ENCODE measurements at places on chromosomes 13 and 19. TPM values are rescaled to one million over a fixed set of nuclear protein-coding genes. Genes with fewer than 3 reads are reported as not detected.

CD177 gene
- 2.4 TPM for total RNA-seq

ZNF607 gene
- 3.7 TPM for total RNA-seq

TNPO2 gene
- 36.0 TPM for total RNA-seq

LILRA5 gene
- 0.64 TPM for total RNA-seq

IGFLR1 gene
- 2.4 TPM for total RNA-seq

DHDH gene
- 1.2 TPM for total RNA-seq

IGFL3 gene
- total RNA-seq = not detected

DNA sequence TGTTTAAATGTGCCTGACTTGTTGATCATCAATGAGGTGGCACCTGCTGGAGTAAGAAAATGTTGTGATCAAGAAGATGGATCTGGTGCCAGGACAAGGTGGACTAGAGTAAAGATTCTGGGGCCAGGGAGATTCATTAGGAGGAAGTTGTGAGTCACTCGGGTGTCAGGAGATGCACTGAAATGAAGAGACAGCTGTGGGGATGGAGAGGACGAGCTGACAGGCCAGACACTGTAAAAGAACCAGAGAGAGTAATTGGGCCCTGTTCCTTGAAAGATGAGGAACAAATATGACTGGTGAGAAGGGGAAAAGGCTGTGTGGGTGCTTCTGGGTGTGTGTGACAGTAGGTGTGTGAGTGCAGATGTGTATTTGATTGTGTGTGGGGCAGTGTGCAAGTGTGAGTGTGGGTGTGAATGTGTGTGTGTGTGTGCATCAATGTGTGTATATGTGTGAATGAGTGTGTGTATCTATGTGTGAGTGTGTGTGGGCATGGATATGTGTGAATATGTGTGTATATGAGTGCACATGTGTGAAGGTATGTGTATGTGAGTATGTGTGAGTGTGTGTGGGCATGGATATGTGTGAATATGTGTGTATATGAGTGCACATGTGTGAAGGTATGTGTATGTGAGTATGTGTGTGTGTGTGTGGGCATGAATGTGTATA, 260.5 kb downstream of the RFC3 start:
- ATAC-seq = no peak

- no peak for ATAC-seq
Measured at GRCh38 chr13:92097337-92097903, 699.0 kb downstream of the GPC5 start.

GRCh38 chr13:65921933-65922332, 1308.2 kb downstream of the PCDH9 start:
- ATAC-seq = no peak

DNA sequence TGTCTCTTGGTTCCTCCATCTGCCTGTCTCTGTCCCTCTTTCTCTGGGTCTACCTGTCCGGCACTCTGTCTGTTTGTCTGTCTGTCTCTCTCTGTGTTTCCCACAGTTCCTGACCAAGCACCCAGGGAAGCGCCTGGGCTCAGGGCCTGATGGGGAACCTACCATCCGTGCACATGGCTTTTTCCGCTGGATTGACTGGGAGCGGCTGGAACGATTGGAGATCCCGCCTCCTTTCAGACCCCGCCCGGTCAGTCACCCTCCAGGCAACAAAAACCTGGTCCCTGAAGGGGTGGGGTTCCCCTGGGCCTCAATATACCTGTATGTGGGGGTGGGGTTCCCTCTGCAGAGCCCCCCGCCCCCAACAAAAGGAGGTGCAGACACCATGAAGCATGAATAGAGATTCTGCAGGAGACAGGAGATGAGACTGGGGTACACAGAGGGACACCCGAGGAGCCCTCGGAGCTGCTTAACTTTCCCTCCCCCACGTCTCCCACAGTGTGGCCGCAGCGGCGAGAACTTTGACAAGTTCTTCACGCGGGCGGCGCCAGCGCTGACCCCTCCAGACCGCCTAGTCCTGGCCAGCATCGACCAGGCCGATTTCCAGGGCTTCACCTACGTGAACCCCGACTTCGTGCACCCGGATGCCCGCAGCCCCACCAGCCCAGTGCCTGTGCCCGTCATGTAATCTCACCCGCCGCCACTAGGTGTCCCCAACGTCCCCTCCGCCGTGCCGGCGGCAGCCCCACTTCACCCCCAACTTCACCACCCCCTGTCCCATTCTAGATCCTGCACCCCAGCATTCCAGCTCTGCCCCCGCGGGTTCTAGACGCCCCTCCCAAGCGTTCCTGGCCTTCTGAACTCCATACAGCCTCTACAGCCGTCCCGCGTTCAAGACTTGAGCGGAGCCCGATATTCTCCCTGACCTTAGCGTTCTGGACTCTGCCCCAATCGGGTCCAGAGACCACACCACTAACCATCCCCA, 2.6 kb upstream of the CACNG7 start:
- peak; percentile 55 for ATAC-seq

DNA sequence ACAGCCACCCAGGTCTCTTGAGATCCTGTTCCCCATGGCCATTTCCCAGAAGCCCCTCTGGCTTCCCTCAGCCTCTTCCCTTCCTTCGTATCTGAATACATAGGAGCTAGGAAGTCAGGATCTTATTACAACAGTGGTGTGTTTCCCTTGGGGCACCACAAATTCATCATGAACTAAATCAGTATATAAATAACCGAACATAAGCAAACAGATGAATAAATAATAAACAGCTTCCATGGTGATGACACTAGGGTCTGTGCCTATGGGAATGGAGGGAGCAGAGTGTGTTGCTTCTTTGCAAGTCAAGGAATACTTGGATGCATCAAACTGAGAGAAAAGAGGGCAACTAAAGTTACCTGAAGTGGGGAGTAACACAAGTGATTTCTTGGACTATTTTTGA, 527.6 kb downstream of the LMO7 start:
- ATAC-seq = no peak

DNA sequence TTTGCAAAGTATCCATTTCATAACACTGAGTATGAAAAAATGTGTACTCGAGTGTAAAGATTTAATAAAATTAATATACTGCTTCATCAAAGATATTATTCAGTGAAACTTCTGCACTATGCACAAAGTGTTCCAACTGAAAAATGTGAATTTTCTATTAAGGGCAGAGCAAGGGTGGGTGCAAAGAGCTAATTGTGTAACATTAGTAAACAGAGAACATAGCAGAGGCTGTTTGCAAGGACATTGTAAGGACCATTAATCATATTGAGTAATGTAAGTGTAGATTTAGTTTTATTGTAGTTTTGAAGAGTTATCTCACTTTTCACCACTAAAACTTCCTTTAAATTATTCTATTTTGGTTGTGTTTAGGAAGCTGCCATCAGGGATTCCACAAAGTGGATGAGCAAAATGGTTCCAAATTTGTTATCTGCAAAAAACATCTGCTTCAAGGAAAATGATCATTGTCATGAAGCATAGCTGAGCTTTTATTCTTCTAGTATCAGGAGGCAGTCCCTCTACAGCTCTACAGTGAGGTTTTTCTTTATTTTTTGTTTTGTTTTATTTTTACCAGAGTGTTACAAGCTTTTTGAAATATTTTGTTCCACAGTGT, 1375.4 kb downstream of the SLITRK1 start:
- no peak for ATAC-seq

Data from esophagus mucosa (tissue), 1 donor.